ENCODE measurements at places on chromosomes 6 and 20.

DNA sequence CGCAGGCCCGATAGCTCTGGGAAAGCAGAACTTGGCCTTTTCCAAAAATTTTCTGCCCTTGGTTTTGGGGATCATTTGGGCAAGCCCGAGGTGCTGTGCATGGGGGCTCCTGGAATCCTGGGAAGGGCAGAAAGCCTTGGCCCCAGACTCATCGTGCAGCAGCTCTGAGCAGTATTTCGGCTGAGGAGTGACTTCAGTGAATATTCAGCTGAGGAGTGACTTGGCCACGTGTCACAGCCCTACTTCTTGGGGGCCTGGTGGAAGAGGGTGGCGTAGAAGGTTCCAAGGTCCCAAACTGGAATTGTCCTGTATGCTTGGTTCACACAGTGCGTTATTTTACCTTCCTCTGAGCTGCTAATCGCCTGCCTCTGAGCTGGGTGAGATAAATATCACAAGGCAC is 1.1 kb upstream of the BMP2 start:
- no peak for DNase-seq

- DNase-seq: no peak
Observed at GRCh38 chr20:46364670-46365486, 41.5 kb downstream of the ELMO2 start.

DNA sequence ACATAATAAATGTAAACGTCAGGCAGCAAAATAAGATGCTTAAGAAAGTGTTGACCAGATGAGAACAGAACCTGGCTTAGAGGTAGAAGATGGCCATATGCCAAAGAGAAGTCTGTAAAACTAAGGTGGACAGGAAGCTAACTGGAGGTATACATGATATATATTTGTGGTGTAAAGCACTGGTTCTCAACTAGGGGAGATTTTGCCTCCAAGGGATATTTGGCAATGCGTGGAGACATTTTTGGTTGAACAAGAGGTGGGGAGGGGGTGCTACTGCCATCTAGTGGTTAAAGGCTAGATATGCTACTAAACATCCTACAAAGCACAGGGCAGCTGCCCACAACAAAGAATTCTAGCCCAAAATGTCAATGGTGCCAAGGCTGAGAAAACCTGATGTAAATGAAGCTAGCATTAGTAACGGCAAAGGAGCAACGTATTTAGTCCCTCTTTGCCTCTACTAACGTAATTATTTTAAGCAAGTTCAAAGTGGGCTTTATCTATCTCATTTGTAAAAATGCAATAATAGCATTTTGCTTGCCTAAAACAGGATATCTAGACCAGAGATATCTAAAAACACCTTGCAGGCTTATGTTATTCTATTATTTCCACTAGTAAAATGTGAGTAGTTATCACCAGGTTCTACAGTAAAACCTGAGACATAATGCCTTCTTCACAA is 182.6 kb downstream of the RNGTT start:
- no peak for DNase-seq

DNA sequence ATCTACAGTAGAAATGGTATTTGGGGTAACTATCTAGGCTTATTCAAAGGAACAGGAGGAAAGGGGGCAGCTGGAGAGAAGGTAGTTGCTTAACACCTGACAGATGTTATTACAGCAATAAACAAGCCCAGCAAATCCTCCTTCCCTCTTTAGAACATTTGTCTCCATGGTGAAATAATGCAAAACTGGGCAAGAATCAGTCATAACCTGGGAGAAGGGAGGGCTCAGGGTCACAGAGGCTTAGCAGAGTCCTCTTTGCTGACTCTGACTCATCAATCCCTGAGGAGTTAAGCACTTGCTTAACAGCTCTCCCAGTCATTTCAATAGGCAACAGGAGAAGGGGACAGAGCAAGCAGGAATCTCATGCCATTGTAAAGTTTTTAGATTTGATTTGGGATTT is 230.3 kb downstream of the IBTK start:
- no peak for DNase-seq

DNA sequence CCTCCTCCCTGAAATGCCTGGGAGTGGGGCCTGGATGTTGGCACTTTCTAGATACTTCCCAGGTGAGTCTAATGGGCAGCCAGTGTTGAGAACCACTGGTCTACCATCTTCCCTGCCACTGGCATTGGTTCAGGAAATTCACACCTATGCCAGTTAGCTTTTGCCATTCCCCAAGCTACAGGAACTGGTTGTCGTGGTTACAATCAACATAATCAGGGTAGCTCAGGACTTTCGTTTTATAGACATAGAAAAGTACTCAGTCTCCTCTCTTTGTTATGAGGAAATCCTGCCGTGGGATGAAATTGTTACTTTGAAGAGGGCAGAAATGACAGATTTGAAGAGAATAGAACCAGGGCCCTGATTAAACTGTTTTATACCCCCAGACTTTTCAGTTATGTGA is 127.9 kb upstream of the FOXO3 start:
- DNase-seq: no peak

GRCh38 chr20:62659488-62660239 is 17.4 kb downstream of the SLCO4A1 start:
- no peak for DNase-seq

- peak; percentile 24 for DNase-seq
Observed at GRCh38 chr6:44177691-44178423, 19.2 kb downstream of the CAPN11 start.

All from esophagus squamous epithelium (tissue), 5 donors.